Stimulated activated CD8-positive, alpha-beta memory T cell treated with anti-CD3 and anti-CD28 coated beads, Interleukin-7, amount 100 ng/mL, for 1 hour (primary cell): ENCODE measurements at places on chromosomes 5 and 9.

- no peak for DNase-seq
Measured at GRCh38 chr9:113712053-113712452, 164.1 kb upstream of the ZNF618 start.

- no peak for DNase-seq
Measured at GRCh38 chr5:175872287-175873087, 1.1 kb downstream of the CPLX2 start.

DNA sequence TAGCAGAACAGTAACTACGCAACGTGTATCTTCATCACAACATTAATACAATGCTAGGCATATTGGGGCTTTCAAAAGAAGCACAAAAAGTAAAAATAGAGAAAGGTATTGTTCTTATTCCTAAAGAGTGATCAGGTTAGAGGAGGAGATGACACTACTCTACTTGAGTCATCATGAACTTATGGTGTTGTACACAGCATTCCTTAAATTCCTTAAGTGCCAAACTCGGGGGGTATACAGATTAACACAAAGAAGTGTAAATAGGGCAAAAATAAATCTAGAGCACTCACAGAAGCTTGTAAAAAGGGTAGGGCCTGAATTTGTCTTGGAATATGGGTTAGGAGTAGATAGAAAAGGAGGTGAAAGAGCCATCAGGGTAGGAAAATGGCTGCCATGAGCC lies 308.0 kb upstream of the DAP start:
- DNase-seq = no peak

DNA sequence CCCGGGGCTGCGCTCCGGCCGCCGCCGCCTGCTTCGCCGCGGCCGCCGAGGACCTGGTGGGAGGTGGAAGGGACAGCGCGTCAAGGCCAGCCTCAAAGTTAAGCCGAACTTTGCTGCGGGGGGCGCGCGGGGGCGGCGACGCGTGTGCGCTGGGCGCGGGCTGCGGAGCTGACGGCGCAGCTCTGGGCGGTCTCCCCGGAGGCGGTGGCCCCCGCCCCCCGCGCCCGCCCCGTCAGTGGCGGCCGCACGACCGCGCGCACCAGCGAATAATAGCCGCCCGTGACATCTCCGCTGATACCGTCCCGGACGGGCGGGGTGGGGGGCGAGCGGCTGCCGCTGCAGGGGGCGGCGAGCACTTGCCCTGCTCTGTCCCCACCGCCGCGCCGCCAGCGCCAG lies 579 bp upstream of the FAM78A start:
- DNase-seq = no peak

DNA sequence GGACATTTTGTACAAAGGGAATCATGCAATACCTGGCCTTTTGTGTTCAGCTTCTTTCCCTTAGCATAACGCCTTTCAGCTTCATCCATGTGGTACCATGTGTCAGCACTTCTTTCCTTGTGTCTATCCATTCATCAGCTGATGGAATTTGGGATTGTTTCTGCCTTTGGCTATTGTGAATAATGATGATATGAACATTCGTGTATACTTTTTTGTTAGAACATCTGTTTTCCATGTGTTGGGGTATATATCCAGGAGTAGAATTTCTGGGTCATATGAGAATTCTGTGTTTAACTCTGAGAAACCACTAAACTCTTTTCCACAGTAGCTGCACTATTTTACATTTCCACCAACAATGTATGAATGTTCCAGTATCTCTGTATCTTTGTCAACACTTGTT lies 14.8 kb upstream of the PRRC2B start:
- DNase-seq = no peak

GRCh38 chr5:154345255-154345952 lies 100.4 kb upstream of the SAP30L start:
- DNase-seq = no peak

DNA sequence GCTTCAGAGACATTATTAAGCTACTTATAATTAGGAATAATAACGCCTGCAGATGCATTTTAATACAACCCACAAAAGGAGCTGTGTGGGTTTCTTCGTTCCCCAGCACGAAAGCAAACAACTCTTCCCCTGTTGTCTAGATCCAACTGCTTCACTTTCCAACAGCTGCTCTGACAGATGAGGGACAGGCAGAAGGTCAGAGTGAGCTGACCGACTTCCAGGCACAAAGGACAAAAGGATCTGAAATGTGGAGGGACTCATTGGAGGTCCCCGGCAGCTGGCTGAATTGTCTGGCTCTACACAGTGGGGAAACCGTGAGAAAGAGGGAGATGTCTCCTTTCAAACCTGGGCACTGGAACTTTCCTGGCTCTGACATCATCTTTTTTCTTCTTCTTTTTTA lies 79.1 kb upstream of the ALDH1B1 start:
- no peak for DNase-seq

- no peak for DNase-seq
Measured at GRCh38 chr5:122756264-122756911, 18.5 kb upstream of the SNX2 start.

DNA sequence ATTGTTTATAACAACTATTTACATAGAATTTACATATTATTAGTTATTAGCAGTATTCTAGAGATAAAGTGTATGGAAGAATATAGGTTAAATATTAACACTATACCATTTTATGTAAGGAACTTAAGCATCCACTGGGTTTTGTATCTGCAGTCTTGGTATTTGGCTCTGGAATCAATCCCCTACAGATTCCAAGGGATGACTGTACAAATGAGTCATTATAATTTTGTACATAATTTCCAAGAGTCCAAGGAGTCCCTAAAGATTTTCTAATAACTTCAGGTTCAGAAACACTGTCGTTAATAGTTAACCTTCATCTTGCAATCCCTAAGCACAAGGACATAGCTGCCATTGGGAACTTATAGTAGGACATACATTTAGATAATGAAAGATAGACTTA lies 254.8 kb upstream of the PDE4D start:
- no peak for DNase-seq
